Activated CD8-positive, alpha-beta T cell treated with anti-CD3 and anti-CD28 coated beads, Interleukin-2, amount 10 ng/mL, durations not matched to agents 7 days and 5 days (primary cell): ENCODE measurements at places on chromosomes 6 and 20. TPM values are rescaled to one million over a fixed set of nuclear protein-coding genes. Genes with fewer than 3 reads are reported as not detected.

- H3K4me3 ChIP-seq: peak overlapping the region; percentile 75
- H3K36me3 ChIP-seq: peaks cover 18% of the 10 kb centered on the region
- H3K27me3 ChIP-seq: peaks cover 6% of the 10 kb centered on the region
- H3K4me1 ChIP-seq: peaks cover 33% of the 10 kb centered on the region
- peak; percentile 49 for DNase-seq
- peak overlapping the region; percentile 73 for H3K27ac ChIP-seq
Observed at GRCh38 chr6:71289039-71289801, 609 bp downstream of the OGFRL1 start.

- no peak for DNase-seq
- no peaks in the 10 kb centered on the region for H3K4me1 ChIP-seq
- no peaks in the 10 kb centered on the region for H3K27me3 ChIP-seq
- H3K4me3 ChIP-seq: no peak overlapping the region
Observed at GRCh38 chr6:50451826-50452400, 261.4 kb upstream of the TFAP2D start.

DNA sequence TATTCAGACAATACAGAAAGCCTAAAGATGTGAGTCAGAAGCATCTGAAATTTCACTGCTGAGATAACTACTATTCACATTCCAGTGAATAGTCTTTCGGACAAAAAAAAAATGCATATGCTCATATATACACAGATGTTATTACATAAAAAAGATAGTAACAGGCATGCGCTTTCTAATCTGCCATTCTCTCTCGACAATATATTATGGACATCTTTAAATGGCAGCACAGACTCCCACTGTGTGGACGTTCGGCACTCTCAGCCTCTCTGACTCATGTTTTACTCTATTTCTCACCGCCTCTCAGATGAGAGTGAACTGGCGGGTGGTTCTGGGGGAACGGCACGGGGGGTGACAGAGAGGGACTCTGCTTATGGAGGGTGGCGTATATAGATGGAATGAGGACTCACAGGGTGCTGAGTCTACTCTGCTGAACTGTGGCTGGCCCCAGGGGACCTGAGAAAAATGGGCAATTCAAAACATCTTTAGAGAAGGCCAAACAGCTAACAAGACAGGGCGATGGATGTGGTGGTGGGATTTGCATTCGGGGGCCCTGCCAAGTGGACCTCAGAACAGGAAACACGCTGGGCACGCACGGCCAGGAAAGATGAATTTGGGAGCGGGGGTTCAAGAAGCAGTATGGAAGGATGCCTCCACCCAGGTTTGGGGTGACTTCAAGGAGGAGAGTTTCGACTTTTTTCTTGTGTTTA lies 68.9 kb downstream of the MDGA1 start:
- H3K36me3 ChIP-seq: no peaks in the 10 kb centered on the region
- DNase-seq: no peak
- peaks cover 17% of the 10 kb centered on the region for H3K27me3 ChIP-seq
- H3K4me3 ChIP-seq: no peak overlapping the region
- H3K4me1 ChIP-seq: peaks cover 13% of the 10 kb centered on the region

- H3K27ac ChIP-seq: no peak overlapping the region
- no peak for DNase-seq
- no peaks in the 10 kb centered on the region for H3K4me1 ChIP-seq
Observed at GRCh38 chr20:14142964-14143627, 147.8 kb downstream of the MACROD2 start.

- DNase-seq: peak; percentile 86
- H3K4me3 ChIP-seq: no peak overlapping the region
- peaks cover 7% of the 10 kb centered on the region for H3K36me3 ChIP-seq
Observed at GRCh38 chr6:16332175-16332542, 93.8 kb downstream of the GMPR start.

GRCh38 chr20:11907621-11908020 lies 10.1 kb upstream of the BTBD3 start:
- H3K27ac ChIP-seq: no peak overlapping the region
- peaks cover 8% of the 10 kb centered on the region for H3K4me1 ChIP-seq
- no peak for DNase-seq
- no peaks in the 10 kb centered on the region for H3K36me3 ChIP-seq

Gene HCK
- total RNA-seq: not detected

Gene TAP1
- total RNA-seq: 319 TPM
